ENCODE measurements at places on chromosomes 3 and 15.
A peak's percentile ranks its signal among the peaks of the same experiment; 100 is the strongest.

GRCh38 chr3:13836658-13837587 lies 42.9 kb downstream of the WNT7A start:
- H3K27me3 ChIP-seq = no peaks in the 10 kb centered on the region
- no peaks in the 10 kb centered on the region for H3K36me3 ChIP-seq
- peak; percentile 57 for DNase-seq
- no peak overlapping the region for H3K4me3 ChIP-seq
- H3K4me1 ChIP-seq = no peaks in the 10 kb centered on the region

DNA sequence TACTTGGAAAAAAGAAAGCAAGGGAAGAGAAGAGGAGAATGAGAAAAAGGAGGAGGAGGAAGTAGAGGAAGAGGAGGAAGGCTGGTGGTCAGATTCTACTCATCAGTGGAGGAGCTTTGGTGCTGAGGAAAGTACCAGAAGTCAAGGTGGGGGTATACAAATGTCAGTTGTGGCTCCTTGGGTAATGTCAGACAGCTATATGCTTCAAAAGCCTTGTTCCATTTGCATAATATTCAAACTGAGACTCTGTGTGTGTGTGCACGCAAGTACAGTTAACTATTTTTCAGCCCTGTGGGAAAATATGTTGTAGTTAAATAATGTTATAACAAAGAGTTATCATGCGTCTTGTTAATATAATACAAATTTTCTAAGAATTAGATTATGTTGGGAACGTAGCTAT lies 609.7 kb downstream of the PDCD6IP start:
- no peak overlapping the region for H3K4me3 ChIP-seq
- no peaks in the 10 kb centered on the region for H3K27me3 ChIP-seq
- no peak overlapping the region for H3K27ac ChIP-seq
- H3K36me3 ChIP-seq = no peaks in the 10 kb centered on the region
- no peaks in the 10 kb centered on the region for H3K4me1 ChIP-seq

DNA sequence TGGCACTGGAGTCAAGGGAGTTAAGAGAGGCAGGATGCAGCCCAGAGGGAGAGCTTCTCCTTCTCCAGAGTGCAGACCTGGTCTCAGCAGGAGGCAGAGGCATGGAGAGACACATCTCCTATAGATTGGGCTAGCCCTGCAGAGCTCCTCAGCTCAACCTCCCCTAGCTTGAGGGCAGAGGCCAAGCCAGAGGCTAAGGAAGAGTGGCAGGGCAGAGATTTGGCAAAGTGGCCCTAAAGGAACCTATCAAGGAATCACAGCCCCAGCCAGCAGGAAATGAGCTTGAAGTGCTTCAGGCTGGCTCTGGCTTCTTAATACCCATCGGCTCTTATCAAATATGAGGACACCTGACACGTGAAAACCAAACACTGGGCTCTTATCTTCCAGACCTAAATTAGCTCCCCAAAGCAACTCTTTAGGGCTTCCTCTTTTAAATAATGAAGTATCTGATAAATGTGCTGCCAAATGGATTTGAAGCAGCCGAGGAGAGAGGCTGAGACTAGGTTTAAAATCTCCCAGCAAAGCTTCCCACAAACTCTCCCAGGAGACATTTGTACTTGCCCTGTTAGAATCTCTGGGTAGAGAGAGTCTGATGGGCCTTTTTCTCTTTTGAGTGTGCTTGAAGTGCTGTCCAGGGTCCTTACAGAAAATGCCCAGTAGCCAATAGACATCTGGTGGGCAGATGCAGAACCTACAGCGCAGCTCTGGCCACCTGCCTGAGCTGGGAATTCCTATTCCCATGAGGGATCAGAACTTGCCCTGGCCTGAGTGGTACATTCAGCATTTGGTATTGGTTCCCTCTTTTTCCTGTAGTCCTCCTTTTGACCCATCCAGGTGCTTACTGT lies 271.4 kb downstream of the CLSTN2 start:
- peaks cover 25% of the 10 kb centered on the region for H3K27me3 ChIP-seq
- no peak overlapping the region for H3K4me3 ChIP-seq
- H3K36me3 ChIP-seq = no peaks in the 10 kb centered on the region

DNA sequence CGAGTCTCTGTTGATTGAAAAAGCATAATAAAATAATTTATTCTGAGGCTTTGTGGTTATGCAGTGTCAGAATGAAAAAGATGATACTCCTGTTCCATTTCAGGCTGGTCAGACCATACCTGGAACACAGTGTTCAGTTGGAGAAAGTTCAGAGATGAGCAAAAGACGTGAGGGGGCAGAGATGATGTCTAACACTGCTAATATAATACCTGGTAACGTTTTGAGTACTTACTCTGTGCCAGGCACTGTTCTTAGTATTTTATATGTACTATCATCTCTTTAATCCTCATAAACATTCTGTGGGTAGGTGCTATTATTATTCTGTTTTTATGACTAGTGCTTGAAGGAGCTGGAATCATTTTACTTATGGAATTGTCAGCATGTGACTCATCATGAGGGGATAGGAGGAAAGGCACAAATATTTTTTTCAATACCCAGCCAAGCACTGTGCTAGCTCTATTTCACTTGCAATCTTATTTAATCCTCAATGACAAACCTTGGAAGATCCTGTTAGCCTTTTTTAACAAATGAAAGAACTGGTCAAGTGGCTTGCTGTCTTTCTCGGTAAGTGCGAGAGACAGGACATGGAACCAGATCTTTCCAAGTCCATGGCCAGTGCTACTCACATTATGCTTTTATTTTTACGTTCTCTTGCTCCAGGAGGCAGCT lies 31.8 kb downstream of the IQGAP1 start:
- DNase-seq = no peak
- H3K36me3 ChIP-seq = no peaks in the 10 kb centered on the region
- peaks cover 51% of the 10 kb centered on the region for H3K4me1 ChIP-seq
- no peak overlapping the region for H3K4me3 ChIP-seq
- H3K27me3 ChIP-seq = no peaks in the 10 kb centered on the region

DNA sequence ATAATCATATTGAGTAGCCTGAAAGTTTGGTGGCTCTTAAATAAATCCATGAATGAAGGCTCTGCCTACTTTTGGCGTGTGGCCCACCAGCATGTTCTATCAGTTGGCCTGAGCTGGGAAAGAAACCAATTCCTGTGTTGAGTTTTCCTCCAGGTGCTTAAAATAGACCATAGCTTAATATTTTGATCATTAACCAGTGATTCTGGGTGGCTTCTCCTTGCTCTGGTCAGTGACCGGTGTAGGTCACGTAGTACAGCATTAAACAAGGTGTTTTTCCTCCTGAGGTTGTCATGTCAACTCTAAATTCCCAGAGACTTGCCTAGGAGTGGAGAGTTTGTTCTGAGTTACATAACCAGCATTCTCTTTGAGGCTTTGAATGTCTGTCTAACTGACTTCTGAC lies 1.3 kb downstream of the HHLA2 start:
- H3K4me3 ChIP-seq = no peak overlapping the region
- H3K27me3 ChIP-seq = no peaks in the 10 kb centered on the region
- no peaks in the 10 kb centered on the region for H3K4me1 ChIP-seq
- no peaks in the 10 kb centered on the region for H3K36me3 ChIP-seq
- no peak for DNase-seq
- no peak overlapping the region for H3K27ac ChIP-seq

DNA sequence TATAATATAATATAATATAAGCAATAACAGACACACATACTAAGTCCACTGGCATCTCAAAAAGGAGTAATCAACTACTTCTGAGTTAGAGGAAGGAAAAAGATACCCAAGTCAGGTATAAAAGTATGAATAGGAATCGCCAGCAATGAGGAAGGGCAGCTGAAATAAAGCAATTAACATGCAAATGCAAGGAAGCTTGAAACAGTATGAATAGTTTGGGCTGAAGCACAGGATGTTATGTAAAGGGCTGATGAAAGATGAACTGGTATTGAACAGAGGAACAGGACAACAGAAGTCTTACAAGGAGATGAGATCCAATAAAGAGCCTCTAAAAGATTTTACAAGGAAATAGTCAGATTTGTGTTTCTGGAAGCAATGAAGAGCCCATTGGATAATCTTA lies 7.1 kb downstream of the COPS2 start:
- DNase-seq = no peak
- peaks cover 22% of the 10 kb centered on the region for H3K36me3 ChIP-seq
- peak overlapping the region; percentile 43 for H3K27ac ChIP-seq

DNA sequence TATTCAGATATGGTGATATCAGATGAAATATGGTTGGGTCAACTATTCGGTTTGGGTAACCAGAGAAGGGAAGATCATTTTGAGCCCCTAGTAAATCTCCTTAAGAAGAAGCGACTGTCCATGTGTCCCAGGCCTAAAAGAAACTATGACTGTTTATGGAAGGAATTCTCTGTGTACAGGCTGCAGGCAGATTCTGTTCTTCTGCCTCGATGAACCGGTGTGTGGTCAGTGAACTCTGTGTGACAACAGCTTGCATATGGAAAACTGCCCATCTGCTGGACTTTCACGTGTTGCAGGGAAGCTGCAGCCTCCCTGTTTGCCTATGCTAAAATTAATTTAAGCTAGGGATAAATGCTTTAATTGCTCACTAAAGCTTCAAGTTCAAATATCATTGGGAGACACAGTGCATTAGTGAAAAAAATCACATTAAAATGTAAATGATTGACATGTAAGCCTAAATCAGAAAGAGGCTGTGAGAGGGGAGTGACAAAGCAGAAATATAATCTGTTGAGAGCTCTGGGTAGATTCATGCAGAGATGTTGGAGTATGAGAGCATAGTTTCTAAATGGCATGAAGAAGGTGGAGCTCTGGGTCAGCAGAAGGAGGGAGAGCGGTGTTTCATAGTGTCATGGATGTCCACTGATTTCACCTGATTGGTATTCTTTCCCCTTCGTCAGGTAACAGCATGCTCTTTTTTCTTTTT lies 65.4 kb upstream of the PFN2 start:
- no peaks in the 10 kb centered on the region for H3K27me3 ChIP-seq
- H3K4me1 ChIP-seq = no peaks in the 10 kb centered on the region
- H3K27ac ChIP-seq = no peak overlapping the region

- H3K27me3 ChIP-seq = no peaks in the 10 kb centered on the region
- H3K27ac ChIP-seq = no peak overlapping the region
- H3K4me3 ChIP-seq = no peak overlapping the region
Observed at GRCh38 chr15:75493732-75494131, 42.2 kb upstream of the SIN3A start.
